A549 treated with RU486 at 1 μM for 4 hours (cell line): ENCODE measurements at places on chromosomes 4 and X. TPM values are rescaled to one million over a fixed set of nuclear protein-coding genes. Genes with fewer than 3 reads are reported as not detected.

MAGED4 gene
- 4.3 to 10.6 TPM (median 8.6 TPM) in 5 replicates for total RNA-seq

GAGE12E gene
- total RNA-seq = not detected in 5 replicates

ADGRG4 gene
- total RNA-seq = not detected in 5 replicates

ZFP42 gene
- total RNA-seq = 0.06 TPM in 1 of 5 replicates, not detected in the others

CAPN6 gene
- total RNA-seq = not detected in 5 replicates

CT83 gene
- total RNA-seq = not detected in 5 replicates

GABRA4 gene
- total RNA-seq = not detected in 5 replicates
